ENCODE measurements at places on chromosomes 13 and 19.

- DNase-seq, result no peak
Measured at GRCh38 chr13:105928901-105929300, 606.6 kb downstream of the EFNB2 start.

- no peak for DNase-seq
Measured at GRCh38 chr13:98236197-98236596, 59.1 kb upstream of the RNF113B start.

- DNase-seq, result no peak
Measured at GRCh38 chr19:6533746-6534418, 3.1 kb downstream of the TNFSF9 start.

- DNase-seq, result no peak
Measured at GRCh38 chr19:7509625-7510024, 6.3 kb upstream of the ZNF358 start.

GRCh38 chr19:29576761-29577648, 29.1 kb upstream of the POP4 start:
- DNase-seq, result no peak

DNA sequence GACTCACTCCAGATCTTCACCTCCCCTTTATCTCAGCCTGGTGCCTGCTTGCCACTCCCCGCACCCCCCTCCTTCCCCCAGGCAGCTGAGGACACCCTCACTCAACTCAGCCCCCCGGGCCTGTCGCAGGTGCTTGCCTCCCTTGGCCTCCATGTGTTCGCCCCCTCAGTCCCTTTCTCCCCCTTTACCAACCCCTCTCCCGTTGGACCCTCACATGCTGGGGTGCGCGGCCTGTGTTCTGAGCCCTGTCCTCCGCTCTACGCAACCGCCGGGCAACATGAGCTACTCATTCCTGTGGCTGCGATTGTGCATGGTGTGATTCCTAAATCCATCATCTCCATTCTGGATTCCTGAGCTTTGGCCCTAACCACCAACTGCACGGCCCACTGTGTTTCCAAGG, 5.1 kb downstream of the CHERP start:
- no peak for DNase-seq

DNA sequence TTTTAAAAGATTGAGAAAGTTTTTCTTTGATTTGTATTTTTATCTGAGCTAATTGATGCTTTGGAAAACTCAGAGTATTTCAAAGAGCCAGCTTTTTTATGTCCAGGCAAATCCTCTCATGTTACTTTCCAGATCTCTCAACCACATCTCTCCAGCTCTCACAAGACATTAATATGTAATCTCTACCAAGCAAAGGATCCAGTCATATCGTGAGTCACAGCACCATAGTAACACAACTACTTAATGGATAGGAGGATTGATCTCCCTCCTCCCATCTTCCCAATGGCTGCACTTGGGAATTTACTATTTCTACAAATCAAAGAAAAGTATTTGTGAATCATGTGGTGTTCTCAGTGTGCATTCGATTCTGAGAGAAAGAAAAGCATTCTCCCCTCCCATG, 63.3 kb downstream of the POU4F1 start:
- DNase-seq, result no peak

DNA sequence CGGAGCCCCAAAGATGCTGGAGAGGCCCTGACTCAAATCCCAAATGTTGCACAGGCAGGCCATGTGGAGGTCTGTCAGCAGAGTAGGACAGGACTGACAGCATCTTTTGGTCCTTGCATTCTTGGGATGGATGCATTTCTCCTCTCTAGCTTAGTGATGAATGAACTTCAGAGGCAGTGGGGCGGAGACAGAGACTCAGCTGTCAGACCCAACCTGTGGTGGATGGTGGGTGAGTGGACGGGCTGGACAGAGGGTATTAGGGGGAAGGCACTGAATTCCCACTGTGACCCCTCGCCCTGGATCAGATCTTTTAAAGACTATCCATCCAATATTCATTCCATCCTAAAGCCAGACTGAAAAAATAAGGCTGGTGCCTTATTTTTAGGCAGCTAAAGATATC, 39.3 kb upstream of the GJB6 start:
- no peak for DNase-seq

GRCh38 chr13:84571264-84571663, 689.0 kb upstream of the SLITRK1 start:
- DNase-seq, result no peak

DNA sequence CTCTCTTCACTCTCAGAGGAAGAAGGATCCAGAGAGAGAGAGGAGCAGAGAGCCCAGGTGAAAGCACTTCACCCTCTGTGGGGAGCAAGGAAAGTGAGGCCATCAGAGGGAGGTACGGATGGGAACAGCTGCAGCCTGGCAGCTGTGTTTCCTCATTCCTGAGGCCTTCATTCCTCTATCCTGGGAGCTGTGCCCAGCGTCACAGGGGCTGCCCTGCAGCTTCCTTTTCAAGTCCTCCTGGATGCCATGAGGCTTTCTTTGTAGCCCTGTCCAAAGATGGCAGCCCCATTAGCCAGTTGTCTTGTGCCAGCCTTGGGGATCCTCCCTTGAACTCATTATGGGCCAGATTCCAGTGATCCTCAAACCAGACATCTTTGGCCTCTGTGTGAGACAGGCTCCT, 76.8 kb upstream of the PCDH8 start:
- no peak for DNase-seq

GRCh38 chr19:10006335-10006708, 4.0 kb downstream of the COL5A3 start:
- DNase-seq, result no peak

GRCh38 chr13:84455143-84455905, 573.0 kb upstream of the SLITRK1 start:
- DNase-seq, result no peak

DNA sequence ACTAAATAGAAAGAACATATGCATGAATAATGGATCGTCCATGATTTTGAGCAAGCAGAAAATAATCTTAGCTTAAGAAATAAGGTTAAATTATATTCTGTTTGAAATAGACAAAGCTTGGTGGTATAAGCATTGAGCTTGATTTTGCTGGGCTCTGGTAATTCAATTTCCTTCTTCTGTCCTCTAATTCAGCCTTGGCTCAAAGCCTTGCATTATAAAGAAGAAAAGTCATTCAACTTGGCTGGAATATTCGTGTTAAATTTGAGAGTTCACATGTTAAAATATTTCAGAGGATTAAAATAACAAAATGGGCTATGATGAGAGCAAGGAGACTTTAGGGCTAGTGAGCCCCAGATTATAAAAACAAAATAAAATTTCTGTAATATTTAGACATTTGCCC, 415.4 kb upstream of the PCDH20 start:
- DNase-seq, result no peak

- DNase-seq, result peak; percentile 12
Measured at GRCh38 chr19:372306-372890, 27.8 kb upstream of the MIER2 start.

GRCh38 chr13:36920616-36921185, 663 bp upstream of the SMAD9 start:
- DNase-seq, result no peak

GRCh38 chr19:14616407-14616806, 33.5 kb downstream of the CLEC17A start:
- no peak for DNase-seq

GRCh38 chr19:8333767-8334457, 9.2 kb downstream of the KANK3 start:
- DNase-seq, result no peak

DNA sequence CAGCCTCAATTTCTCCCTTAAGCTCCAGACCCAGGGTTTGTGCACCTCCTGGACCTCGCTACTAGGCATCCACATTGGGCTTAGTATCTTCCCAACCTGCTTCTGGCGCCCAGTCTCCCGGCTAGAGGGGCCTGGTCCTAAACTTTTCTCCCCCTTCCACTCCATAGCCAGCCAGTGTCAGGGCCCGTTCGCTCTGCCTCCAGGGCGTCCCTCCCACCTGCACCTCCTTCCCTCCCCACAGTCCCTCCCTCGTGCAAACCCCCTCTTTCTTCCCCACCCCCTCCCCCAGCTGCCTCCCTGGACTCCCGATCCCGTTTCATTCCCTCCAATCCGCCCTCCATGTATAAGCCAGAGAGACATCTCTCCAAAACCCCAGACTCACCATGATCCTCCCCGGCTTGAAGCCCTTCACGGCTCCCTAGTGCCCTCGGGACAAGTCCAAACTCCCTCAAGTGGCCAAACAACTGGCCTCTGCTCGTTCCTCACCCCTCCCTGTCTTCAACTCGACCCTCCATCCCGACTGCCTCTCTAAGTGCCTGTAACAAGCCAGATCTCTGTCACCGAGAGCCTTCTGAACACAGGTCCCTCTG, 997 bp upstream of the SAMD4B start:
- DNase-seq, result no peak

GRCh38 chr13:38914070-38914469, 76.6 kb downstream of the STOML3 start:
- no peak for DNase-seq

DNA sequence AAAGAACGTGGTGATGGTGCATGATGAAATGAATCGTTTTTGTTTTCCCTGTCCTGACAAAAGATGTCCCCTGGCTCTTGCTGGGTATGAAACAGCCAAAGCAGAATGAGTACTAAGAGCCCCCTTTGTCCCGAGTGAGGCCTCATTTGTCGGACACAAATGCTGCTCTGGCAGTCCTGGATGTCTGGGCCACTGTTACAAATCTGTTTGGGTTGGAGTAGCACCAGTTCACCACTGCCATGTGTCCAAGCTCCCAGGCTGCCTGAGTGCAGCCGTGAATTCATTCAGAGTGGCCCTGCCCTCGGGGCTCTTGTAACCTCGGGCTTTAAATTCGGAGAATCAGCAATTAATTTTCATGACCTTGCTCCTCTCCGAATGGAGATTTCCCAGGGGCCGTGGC, 182.4 kb downstream of the NUFIP1 start:
- DNase-seq, result no peak

DNA sequence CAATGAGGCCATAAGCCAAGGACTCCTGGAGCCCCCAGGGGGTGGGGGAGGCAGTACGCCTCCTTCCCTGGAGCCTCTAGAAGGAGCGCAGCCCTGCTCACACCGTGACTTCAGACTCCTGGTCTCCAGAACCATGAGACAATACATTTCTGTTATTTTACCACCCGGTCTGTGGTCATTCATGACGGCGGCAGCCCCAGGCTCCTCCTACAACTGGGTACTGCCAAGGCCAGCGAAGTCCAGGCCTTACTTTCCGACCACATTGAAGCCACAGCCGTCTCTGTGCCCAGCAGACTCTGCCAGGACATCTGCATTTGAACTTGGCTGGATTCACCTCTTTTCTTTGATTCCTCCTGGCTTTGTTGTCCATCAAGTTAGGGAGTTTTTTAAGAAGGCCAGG, 10.5 kb downstream of the GNG7 start:
- no peak for DNase-seq

Measured in AG04449 (cell line).